Brain microvascular endothelial cell (primary cell): ENCODE measurements at places on chromosomes 5 and 9.

- DNase-seq = no peak
Measured at GRCh38 chr9:133273819-133274218, 1.2 kb downstream of the ABO start.

DNA sequence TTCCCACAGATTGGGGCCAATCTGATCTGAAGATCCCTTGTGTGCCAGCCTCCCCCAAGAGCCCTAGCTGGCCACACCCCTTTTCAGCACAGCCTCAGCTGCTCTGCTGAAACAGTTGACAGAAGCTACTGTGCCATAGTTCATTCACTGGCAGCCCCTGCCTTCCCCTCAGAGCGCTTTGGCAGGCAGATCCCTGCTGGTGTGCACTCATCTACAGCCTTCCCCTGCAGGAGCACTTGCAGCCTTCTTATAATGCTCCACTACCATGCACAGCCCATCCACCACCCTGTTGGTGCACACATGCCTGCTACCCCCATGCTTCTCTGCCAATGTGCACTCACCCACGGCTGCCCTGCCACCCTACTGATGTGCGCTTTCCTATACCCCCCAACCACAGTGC lies 471.3 kb downstream of the MTRR start:
- no peak for DNase-seq

- no peak for DNase-seq
Measured at GRCh38 chr5:176847726-176848290, 37.4 kb downstream of the UNC5A start.

DNA sequence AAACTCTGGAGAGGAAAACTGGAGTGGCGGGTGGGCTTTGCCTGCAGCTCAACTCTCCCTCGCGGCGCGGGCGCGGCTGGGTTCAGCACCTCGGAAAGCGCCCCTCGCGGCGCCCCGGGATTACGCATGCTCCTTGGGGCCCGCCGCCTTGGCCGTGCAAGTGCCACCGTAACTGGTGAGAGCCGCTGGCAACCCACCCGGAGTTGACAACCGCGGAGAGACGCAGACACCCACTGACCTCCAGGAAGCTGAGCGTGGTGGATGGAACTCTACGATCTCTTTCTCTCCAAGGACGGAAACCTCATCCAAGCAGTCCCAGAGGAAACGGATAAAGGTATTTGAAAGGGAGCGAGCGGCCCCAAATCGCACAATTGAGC lies 194 bp upstream of the RXFP3 start:
- peak; percentile 46 for DNase-seq

DNA sequence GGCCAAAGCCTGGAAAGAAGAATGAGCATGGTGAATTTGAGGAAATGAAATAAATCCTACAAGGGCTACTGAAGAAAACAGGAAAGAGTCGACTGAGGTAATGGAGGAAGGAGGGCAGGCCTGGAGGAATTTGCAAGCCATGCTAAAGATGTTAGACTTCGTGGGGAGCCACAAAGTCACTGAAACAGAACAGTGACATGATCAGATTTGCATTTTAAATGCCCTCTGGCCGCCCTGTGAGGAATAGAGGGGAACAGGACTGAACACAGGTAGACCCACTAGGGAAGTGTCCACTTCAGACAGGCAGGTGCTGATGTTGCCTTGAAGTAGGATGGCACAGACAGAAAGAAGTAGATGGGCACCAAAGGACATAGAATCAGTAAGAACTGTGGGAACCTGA lies 42.8 kb upstream of the RLN1 start:
- DNase-seq = no peak

- no peak for DNase-seq
Measured at GRCh38 chr5:177296581-177296980, 6.9 kb downstream of the RAB24 start.

DNA sequence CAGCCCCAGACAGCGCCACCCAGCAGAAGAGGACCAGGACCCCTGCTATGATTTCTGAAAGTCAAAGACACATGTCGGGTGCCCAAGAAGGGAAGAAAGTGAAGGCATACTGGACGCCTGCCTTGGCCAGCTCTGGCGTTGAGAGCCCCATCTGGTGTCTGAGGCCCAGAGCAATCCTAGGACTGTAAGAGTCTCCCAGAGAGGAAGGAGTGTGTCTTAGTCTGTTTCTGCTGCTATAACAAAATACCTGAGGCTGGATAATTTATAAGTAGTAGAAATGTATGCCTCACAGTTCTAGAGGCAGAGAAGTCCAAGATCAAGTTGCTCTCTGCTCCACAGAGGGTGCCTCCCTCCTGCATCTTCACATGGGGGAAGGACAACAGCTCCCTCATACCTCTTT lies 10.8 kb downstream of the RASGEF1C start:
- no peak for DNase-seq

- no peak for DNase-seq
Measured at GRCh38 chr9:69324549-69325401, at the start of gene ENTREP1. Gene ENTREP1, plus strand, starts transcription at chr9:69325215. Its CDS starts 95 bp downstream, at chr9:69325310.

DNA sequence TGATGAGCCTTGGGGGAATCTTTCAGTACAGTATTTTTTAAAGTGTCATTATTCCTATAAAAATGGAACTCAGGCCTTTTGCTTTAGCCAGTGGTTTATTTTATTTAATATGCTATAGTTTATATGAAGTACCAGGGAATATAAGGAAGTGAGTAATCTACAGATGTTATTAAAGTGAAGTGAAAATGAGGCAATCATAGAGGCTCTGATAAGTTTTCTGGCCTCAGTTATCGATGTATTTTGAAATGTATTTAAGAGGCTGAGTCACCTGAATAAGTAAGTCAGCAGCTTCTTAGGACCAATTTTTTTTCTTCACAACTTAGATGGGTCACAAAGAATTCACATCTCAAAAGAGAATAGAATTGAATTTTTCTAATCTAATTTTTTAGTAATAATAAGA lies 829.0 kb downstream of the DNAH5 start:
- DNase-seq = no peak

DNA sequence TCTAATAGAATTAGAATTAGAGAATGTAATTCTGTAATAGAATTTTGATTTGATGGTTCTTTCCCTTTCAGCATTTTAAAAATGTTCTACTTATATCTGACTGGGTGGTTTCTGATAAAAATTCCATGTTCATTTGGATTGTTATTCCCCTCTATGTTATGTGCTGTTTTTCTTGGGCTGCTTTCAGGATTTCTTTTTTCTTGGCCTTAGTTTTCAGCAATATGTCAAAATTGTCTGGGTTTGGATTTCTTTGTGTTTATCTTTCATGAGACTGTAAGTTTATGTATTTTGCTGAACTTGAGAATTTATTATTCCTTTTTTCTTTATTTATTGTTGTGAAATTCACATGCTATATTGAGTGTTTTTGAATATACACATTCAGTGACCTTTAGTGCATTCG lies 189.1 kb downstream of the RANBP17 start:
- no peak for DNase-seq

DNA sequence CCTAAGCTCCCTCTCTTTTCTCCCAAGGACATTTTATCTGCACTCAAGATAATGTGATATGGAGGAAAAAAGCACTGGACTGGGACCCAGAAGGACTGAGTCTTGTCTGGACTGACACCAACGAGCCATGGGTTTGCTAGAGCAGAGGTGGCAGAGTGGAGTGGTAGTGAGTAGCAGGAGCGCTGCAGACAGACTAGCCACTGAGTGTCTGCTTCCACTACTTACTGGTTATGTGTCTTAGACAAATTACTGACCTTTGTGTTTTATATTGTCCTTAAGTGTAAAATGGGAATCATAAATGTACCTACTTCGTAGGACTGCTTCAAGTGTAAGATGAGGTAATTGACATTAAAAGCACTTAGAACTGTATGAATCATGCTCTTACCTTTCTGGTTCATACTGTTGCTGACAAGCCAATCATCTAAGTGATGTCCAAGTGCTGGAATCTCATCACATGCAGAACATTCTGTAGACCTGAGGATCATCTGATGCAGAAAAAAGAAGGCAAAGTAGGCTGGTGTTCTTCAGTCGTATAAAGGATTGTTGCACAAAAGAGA lies 12.5 kb upstream of the PRLR start:
- no peak for DNase-seq

GRCh38 chr9:27626244-27627187 lies 53.2 kb upstream of the C9orf72 start:
- no peak for DNase-seq

DNA sequence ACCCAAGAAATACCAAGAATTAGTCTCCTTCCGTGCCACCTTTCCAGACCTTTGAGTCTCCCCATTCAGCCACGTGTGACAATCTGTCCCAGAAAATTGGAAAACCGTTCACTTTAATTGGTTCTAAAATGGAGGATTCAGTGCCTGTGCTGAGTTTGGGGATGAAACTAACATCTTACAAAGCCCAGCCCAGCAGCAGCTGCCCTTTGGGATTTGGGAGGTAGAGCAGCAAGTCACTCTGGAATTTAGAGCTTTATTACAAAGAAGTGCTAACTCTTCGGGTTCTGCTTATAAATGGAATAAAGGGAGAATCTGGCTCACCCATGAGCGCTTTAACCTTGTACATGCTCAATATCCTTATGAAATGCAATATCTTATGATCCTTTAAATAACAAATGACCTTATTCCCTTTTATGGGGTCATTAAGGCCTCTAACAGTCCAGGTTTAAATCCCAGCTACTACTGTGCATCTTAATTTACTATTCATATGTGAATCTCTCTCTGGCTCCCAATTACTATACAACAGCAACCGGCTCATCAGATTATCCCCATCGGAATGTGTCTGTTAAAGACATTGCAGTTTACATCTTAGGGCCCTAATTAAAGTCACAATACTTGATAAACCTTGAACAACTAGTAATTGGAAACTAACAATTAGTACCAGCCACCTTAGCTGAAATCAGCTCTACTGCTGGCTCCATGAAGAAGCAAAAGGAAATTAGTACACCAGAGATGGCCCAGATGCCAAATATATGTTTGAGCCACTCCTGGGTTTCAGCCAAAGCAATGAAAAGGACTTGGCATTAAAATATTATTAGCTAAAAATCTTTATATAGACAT lies 271.8 kb upstream of the SMARCA2 start:
- DNase-seq = no peak

DNA sequence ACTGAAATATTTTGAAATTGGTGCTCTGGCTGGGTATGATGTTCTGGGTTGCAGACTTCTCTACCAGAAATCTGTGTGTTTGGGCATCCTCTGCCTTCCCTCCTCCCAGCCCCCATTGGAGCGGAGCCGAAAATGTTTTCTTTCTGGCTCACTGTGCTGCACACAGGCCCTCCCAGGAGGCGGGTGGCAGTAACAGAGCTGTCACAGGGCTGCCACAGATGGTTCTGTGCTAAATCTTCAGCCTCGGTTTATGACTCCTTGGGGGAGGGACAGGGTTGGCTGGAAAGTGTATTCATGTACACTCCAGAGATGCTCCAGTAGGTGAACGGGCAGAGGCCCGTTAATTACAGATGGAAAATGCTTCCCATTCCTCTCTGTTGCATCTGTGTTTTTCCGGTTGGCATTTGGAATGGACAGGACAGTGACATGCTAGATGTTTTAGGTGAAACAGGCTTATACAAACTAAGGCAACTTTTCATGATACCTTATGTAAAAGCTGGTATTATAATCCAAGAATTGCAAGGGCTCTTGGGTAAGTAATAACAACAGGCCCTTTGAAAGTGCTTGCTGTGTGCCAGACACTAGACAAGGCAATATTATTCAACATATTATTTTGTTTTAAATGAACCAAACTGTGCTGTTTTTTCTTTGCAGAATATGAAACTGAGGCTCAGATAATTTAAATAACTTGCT lies 180.2 kb downstream of the ADCY2 start:
- no peak for DNase-seq

GRCh38 chr9:137919095-137919465 lies 41.5 kb downstream of the CACNA1B start:
- no peak for DNase-seq

GRCh38 chr9:106077731-106078130 lies 383.4 kb downstream of the TMEM38B start:
- DNase-seq = no peak

DNA sequence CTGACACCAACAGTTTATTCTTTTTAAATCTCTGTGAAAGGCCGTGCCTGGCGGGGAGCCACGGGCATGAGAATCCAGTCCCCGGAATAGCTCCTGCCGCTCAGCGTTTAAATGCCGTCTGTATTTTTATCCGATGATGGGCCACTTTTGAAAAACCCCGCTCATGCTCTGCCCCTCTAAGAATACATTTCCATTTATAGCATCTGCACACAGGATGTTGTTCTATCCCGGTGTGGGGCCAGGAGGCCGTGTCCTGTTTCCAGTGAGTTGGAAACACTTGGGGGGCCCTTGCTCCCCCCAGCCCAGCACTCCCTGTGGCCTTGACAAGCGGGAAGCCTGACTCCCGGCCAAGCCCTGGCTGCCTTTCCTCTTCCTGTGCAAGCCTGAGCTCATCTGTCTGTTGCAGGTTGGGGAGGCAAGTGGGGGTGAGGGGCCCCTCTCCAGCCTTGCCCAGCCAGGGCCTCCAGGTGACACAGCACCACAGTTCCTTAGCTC lies 39.0 kb downstream of the ERGIC1 start:
- DNase-seq = peak; percentile 68

DNA sequence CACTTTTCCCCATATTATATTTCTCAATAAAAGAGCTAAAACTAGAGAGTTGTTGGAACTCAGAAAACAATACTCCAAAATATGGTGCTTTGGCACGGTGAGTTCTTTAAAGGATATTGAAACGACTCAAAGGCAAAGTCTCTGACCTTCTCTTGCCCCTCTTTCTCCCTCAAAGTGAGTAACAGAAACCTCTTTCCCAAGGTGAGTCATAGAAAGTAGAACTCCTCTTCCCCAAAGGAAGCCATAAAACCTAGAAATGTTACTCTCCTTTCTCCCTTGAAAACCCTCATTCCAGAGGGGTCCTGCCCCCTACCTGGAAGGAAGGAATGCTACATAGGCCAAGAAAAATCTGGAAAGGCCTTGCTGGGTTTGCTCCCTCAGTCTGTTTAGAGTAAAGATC lies 47.5 kb downstream of the RAPGEF6 start:
- DNase-seq = no peak

GRCh38 chr5:119655061-119655460 lies 25.7 kb downstream of the FAM170A start:
- DNase-seq = peak; percentile 24

DNA sequence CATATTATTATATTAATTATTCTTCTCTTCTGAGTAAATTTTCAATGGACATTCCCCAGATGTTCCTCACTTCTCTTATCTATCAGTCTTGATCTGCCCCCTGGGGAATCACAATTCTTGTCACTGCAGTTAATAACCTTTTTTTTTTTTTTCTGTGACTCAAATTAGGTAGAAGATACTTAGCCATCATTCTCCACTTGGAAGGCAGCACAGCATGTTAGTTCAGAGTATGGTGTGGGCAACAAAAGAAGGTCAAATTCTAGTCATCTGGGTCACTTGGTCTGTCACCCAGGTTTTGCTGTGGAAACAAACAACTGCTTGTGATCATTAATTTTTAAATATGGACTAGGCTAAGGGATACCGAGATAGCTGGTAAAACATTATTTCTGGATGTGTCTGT lies 8.1 kb upstream of the MOB3B start:
- DNase-seq = no peak

GRCh38 chr9:92686954-92687353 lies 17.0 kb upstream of the IPPK start:
- DNase-seq = no peak
